ENCODE measurements at places on chromosomes 3 and 15. TPM values are rescaled to one million over a fixed set of nuclear protein-coding genes. Genes with fewer than 3 reads are reported as not detected.

DNA sequence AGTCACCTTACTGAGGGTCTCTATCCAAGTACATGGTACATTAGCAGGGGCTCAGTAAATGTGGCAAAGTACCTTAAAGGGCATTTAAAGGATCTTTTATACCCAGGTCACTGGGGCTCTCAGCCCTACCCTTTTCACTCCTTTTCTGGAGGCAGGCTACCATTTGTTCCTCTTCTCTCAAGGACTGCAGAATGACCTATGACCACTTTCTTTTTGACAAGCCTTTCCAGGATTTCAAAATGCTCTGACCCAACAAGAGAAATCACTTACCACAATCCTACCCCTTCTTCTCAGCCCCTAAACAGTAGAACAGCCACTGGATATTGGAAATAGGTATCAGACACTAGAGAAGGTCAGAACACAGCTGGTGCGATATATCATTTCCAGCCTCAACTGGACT lies 221.8 kb upstream of the TPRG1 start:
- DNase-seq: no peak

DNA sequence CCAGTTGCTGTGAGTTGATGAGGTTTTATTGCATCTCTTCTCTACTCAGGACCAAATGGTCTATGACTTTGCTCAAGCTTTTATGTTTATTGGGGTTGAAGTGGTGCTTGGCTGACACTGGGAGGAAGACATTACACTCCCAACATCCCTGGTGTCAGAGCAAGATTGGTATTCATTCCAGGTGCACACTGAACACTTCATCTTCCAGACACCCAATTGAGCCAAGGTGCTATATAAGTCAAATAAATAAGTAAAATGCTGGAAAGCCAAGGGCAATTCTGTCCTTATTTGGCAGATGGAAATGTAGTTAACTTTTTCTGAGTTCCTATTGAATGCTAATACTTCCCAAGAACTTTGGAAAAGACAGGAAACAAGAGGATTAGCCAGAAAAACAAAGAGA lies 53.2 kb upstream of the CDV3 start:
- no peak for DNase-seq

C3orf80 gene
- not detected for total RNA-seq

DNA sequence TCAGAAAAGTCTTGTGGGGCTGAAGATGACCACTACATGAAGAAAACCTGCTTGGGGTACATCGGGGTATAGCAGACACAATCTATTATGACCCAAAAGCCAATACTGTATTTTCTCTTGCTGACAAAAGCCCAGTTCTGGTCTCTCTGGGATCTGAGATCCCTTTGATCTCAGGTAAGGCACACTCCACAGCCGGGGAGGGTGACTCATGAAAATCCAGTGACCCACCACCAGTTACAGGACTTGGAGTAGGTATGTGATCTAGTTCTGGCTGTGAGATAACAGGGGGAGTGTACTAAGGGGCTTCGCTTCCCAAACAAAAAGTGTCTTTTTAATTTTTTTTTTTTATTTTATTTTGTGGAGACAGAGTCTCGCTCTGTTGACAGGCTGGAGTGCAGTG lies 193.3 kb downstream of the STT3B start:
- no peak for DNase-seq

GRCh38 chr15:91887921-91888373 lies 34.4 kb downstream of the SLCO3A1 start:
- no peak for DNase-seq

Data from A673 (cell line).